Stimulated activated CD8-positive, alpha-beta memory T cell treated with anti-CD3 and anti-CD28 coated beads, Interleukin-15, amount 100 ng/mL, for 4 hours (primary cell): ENCODE measurements at places on chromosomes 2 and 18.

- DNase-seq: no peak
These were observed 3.5 kb downstream of the MEIS1 start for GRCh38 chr2:66438498-66438833.

DNA sequence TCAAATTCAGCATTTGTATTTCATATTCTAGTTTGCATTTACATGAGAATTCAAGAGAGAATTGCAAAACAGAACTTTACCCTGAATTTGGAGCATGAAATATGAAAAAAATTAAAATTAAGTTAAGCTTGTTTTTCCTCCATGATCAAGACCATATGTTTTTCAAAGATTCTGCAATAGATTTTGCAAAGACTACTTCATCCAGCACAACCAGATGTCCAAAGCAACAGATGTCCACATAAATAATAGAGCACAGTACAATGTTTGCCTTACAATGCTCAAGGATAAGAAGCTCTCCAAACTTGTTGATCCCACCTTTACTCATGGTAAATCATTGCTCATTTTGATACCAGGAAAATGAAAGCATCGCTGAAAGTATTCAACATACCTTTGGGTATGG is 25.6 kb downstream of the FAP start:
- DNase-seq: no peak

DNA sequence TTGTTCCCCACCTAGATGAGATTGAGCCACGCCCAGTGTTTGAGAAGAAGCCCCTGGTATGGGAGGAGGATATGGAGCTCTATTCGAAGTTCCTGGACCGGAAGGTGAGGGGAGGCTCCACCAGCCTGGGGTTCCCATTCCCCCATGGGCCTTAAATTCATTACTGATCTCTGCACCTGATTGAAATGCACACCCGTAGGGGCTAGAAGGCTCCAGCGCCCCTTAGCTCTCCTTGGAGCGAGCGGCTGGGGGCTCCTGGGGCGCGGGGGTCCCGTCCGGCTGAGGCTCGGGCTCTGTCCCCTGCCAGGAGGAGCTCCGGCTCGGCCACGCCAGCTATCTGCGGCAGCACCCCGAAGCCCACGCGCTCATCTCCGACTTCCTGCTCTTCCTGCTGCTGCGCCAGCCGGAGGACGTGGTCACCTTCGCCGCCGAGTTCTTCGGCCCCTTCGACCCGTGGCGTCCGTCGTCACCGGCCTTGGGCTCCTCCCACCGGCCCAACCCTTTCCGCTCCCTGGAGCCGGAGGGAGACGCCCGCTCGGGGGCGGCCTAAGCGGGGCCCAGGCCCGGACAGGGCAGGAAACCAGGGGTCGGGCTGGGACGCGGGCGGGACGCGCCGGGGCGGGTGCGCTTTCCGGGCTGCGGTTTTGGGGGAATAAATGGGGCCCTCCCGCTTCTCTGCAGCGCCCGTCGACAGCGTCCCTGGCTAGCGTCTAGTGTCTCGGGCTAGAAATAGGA is 10.9 kb downstream of the CATIP start:
- DNase-seq: peak; percentile 57

- DNase-seq: no peak
These were observed 136.9 kb upstream of the FBXO11 start for GRCh38 chr2:48043131-48043700.

DNA sequence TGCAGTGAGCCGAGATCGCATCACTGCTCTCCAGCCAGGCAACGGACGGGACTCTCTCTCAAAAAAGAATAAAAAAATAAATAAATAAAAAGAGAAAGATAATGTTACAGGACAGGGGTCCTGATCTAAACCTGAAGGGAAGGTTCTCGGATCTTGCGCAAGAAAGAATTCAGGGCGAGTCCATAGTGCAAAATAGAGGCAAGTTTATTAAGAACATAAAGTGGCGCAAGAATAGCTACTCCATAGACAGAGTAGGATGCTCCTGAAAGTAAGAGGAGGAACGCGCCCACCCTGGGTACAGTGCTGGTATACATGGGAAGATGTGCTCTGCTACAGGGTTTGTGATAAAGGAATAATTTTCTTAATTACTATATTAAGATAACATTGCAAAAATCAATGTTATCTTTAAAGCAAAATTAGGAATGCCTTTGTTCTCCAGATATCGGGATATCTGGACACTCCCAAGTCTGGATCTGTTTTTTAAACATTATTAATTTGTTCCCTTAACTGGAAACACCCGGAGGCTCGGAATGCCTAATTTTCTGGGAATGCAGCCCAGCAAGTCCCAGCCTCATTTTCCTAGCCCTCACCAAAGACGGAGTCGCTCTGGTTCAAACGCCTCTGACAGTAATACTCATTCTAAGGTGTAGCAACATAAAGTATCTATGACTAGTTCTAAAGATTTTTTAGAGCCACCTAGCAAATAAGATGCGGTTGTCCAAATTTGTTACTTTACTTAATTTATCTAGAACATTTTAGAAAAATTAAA is 38.8 kb downstream of the ACSL3 start:
- DNase-seq: no peak

DNA sequence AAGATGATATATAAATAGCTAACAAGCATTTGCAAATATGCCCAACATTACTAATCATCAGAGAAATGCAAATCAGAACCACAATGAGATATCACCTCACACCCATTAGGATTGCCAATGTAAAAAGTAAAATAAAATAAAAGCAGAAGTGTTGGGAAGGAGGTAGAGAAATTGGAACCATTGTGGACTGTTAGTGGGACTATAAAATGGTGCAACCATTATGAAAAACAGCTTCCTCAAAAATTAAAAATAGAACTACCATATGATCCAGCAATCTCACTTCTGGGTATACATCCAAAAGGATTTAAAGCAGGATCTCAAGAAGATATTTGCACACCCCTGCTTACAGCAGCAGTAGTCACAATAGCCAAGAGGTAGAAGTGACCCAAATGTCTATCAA is 99.8 kb upstream of the DAPL1 start:
- no peak for DNase-seq

- no peak for DNase-seq
These were observed 185.0 kb upstream of the HS6ST1 start for GRCh38 chr2:128503399-128504245.

DNA sequence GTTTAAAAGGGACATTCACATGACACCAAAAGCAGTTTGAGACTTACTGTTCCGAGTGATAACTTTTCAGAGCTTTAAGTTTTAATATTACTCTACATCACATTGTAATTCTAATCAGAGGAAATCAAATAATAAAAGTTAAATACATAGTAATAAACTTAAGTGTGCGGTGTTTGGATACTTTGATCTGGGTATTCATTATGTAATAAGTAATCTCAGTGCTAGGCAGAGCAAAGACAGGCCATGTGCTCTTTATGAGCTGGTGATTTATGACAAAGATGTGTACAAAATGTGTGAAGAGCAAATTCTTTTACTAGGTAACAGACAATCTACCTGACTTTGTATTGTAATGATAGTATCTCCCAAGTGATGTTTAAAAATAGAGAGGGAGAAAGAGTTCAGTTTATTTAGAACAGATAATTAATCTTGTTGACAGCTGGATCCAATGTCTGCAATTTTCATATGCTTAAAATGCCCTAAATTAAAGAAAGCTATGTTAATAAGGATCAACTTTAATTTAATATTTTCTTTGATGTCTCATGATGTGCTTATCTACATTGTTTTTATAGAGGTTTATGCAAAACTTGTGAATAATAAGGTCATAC is 4.4 kb downstream of the CFAP221 start:
- DNase-seq: no peak

DNA sequence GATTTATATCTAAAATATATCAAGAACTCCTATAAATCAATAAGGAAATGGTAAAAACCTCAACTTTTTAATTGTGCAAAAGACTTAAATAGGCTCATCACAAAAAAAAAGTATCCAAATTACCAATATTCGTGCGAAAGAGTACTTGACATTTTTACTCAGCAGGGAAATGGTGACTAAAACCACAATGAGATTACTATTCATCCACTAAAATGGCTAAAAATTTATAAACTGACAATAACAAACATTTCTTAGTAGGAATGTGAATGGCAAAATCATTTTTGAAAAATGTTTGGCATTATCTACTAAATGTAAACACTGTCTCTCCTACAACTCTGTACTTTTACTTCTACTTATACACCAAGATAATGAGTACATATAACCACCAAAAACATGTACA is 184.8 kb upstream of the RND3 start:
- no peak for DNase-seq

DNA sequence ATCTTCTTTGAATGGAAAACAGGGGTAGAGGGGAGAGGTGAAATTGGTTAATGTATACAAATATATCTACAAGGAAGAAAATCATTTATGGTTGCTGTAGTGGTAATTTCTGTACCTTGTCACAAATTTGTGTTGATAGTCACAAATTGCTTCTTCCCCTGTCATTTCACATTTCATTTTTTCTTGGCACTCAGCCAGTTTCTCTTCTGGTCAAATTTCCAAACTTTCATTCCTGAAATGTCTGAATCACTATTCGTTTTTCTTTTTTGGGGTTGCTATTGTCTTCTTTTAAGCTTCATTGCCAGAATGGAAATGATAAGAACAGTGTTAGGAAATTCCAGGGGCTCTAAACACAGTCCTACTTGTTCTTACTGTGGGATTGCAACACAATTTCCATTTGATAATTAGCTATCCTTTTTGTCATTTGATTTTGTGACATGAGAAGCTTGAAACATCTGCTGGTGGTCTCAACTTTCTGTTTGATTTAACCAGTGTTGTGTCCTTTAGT is 136.0 kb upstream of the GCFC2 start:
- no peak for DNase-seq

- DNase-seq: no peak
These were observed 244.1 kb downstream of the ICOS start for GRCh38 chr2:204180649-204181048.

DNA sequence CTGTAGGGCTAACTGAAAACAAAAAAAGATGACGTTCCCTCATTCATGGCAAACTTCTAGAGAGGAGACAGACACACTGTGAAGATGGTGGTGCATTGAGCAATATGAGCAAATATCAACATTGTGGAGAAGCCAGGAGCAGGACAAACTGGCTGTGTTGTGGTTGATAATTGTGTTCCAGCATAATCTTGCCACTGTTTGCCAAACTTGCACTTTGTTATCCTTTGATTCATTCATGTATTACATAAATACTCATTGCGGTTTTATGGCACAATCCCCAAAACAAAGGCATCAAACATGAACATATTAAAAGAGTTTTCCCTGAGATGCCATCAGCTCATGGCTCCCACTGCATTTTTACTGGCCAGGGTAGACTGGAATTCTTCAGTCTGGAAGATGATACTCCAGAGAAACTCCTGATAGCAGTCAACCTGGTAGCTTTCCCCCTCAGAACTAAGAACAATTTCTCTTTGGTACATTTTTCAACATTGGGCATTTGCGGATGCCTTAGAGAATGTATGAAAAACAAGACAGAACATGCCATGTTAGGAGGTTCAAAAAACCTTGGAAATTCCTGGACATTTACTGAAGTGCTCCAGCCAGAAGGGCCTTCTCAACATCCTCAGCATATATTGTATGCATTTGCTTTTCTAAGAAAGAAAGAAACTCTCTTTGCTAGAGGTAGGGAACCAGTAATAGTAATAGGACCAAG is 487.4 kb upstream of the CELF4 start:
- DNase-seq: no peak

- DNase-seq: no peak
These were observed 185.7 kb upstream of the KLHL29 start for GRCh38 chr2:23199115-23199918.

GRCh38 chr2:230713331-230714135 is 891 bp downstream of the CAB39 start:
- no peak for DNase-seq

DNA sequence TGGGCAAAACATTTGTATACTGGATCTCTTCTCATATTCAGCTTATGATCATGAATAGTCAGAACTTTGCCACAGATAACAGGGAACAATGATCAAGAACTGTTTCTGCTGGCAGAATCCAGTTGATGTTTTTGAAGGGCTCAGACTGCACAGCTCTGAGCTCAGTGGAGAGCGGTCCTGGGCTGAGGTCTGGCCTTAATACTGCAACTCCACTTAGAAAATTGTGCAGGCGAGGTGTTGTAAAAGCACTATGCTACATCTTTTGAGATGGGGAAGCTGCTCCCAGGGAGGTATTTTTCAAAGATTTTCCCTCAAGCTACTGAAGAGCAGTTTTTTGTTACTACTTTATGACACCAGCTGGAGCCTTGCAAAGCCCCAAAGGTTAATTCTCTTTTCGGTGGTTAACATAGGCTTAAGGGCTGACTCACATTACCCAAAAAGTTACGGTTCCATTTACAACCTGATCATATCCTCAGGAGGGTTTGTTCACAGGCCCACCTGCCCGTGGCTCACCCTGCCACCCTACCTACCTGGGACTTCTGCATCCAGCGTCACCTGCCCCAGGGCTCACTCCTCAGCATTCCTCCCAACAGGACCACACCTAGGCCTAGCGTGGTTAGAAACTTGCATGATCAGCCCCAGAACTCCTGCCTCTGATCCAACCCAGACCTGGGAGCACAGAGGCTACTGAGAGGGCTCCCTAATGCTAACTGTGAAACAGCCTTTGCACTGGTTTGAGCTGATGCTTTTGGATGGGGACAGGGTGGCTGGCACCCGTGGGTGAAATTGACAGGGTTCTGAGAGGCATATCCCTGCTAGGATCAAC is 114.4 kb downstream of the NCK2 start:
- no peak for DNase-seq

DNA sequence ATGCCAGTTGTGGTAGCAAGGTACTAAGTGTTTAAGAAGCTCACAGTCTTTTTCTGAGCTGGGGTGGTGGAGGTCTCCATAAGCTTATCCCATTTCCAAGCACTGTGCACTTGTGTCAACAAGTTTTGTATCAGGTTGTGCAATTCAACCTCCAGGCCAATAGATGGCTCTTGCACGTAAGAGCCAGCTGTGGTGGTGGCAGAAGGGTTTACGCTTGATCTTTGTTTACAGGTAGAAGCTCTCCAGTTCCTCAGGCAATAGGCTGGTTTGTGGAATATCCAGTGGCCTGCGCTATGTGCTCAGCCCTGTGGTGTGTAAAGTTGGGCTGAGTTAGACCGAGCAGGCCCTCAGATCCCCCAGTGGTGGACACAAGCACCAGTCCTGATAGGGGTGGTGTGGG is 89.7 kb upstream of the CNTNAP5 start:
- no peak for DNase-seq

GRCh38 chr2:3128786-3129185 is 248.8 kb downstream of the EIPR1 start:
- DNase-seq: no peak

- DNase-seq: no peak
These were observed 4.6 kb downstream of the AFG3L2 start for GRCh38 chr18:12372406-12372805.
